Suprapubic skin (tissue), 4 donors: ENCODE measurements at places on chromosomes 7 and 10.

- H3K27ac ChIP-seq, result no peak overlapping the region
- H3K27me3 ChIP-seq, result no peaks in the 10 kb centered on the region
- H3K4me1 ChIP-seq, result no peaks in the 10 kb centered on the region
- no peak overlapping the region for H3K4me3 ChIP-seq
Measured at GRCh38 chr7:114630201-114630990, 215.8 kb downstream of the FOXP2 start.

DNA sequence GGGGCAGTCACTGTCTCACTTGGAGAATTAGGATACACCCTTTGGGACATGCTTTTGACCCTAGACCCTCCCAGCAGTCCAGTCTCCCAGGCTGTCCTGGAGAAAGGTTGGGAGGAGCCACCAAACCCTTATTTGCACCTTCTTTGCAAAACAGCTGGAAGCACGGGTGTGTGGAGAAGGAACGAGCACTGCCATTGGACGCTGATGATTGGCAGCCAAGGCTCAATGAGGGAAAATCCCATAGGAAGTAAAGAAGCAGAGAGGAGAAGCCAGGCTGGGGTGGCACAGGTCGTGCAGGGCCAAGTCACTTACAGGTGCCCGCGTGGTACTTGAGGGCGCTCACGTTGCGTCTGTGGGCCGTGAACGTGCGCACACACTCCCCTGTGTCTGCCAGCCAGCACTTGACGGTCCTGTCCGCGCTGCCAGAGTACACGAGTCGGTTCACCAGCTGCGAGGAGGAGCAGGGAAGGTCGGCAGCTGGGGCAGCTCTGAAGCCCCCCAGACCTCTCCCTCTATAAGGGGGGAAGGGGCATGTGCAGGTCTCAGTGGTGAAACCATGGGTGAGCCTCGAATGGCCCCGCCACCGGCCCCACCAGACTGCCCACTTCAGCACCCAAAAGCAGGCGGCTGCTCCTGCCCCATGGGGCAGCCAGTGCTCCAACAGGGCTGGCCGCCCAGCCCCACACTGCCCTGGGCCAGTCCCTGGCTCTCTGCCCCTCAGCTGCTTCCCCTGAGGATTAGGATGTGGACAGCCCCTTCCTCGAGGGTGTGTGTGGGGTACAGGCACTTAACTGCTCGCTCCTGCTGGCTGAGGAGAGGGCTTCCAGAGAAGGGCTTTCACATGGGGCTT lies 24.8 kb downstream of the WDR86 start:
- peak; percentile 54 for DNase-seq
- peaks cover 16% of the 10 kb centered on the region for H3K27me3 ChIP-seq
- no peak overlapping the region for H3K27ac ChIP-seq
- no peak overlapping the region for H3K4me3 ChIP-seq
- H3K4me1 ChIP-seq, result peaks cover 12% of the 10 kb centered on the region

DNA sequence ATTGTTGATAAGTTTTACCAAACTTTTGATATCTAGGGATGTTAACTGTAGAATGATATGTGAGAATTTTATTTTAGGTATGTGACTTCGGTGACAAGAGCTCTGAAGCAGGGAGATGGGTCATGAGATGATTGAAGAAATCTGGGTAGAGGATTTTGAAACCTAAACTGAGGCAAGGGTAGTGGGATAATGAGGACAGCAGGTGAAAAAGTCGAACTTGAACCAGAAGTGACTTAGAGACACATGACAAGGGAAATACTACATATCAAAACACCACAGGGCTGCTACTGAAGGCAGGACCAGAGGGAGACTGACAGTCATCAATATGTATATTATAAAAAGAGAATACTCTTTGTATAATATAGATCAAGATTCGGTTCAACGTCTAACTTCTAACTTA lies 113.2 kb downstream of the WDFY4 start:
- no peak overlapping the region for H3K4me3 ChIP-seq
- H3K36me3 ChIP-seq, result no peaks in the 10 kb centered on the region
- H3K27me3 ChIP-seq, result no peaks in the 10 kb centered on the region
- H3K4me1 ChIP-seq, result peaks cover 2% of the 10 kb centered on the region
- no peak for DNase-seq

- no peak overlapping the region for H3K4me3 ChIP-seq
- peaks cover 6% of the 10 kb centered on the region for H3K4me1 ChIP-seq
- DNase-seq, result peak; percentile 81
- H3K27ac ChIP-seq, result peak overlapping the region; percentile 29
- no peaks in the 10 kb centered on the region for H3K27me3 ChIP-seq
Measured at GRCh38 chr10:76411729-76412435, 980.5 kb downstream of the LRMDA start.

- H3K36me3 ChIP-seq, result no peaks in the 10 kb centered on the region
- H3K4me1 ChIP-seq, result no peaks in the 10 kb centered on the region
- no peak overlapping the region for H3K27ac ChIP-seq
- no peak for DNase-seq
- no peak overlapping the region for H3K4me3 ChIP-seq
- peaks cover 4% of the 10 kb centered on the region for H3K27me3 ChIP-seq
Measured at GRCh38 chr10:45410807-45411606, 37.0 kb downstream of the ALOX5 start.

DNA sequence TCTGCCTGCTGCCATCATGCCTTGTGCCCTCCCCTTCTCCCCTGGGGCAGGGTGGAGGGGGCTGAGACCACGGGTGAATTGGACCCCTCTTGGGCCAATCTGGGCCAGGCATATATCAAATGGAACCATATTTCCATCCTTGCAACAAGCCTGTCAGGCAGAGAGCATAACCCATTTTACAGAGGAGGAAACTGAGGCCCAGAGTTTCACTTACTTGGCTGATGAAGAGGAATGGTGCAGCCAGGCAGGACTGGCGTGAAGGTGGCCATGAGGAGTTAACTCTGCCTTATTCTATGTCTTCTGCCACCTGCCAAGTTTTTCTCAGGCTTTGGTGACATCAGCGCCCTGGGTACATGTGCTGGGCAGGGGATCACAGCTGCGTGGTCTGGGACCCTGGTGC lies 155.5 kb upstream of the PCBD1 start:
- H3K27ac ChIP-seq, result no peak overlapping the region
- H3K36me3 ChIP-seq, result no peaks in the 10 kb centered on the region
- no peaks in the 10 kb centered on the region for H3K27me3 ChIP-seq
- H3K4me3 ChIP-seq, result no peak overlapping the region
- DNase-seq, result no peak

GRCh38 chr10:4546500-4546899 lies 279.5 kb upstream of the AKR1E2 start:
- no peak overlapping the region for H3K4me3 ChIP-seq
- H3K27ac ChIP-seq, result no peak overlapping the region
- no peaks in the 10 kb centered on the region for H3K36me3 ChIP-seq
- H3K4me1 ChIP-seq, result no peaks in the 10 kb centered on the region
- no peak for DNase-seq

GRCh38 chr10:13617116-13617515 lies 30.4 kb downstream of the PRPF18 start:
- H3K27ac ChIP-seq, result no peak overlapping the region
- H3K4me1 ChIP-seq, result peaks cover 5% of the 10 kb centered on the region
- no peak overlapping the region for H3K4me3 ChIP-seq
- no peaks in the 10 kb centered on the region for H3K27me3 ChIP-seq

GRCh38 chr7:101232141-101232850 lies 5.3 kb downstream of the CLDN15 start:
- peak overlapping the region; percentile 48 for H3K27ac ChIP-seq
- H3K36me3 ChIP-seq, result peaks cover 33% of the 10 kb centered on the region
- H3K4me1 ChIP-seq, result peaks cover 17% of the 10 kb centered on the region
- no peak for DNase-seq
- no peaks in the 10 kb centered on the region for H3K27me3 ChIP-seq
- H3K4me3 ChIP-seq, result peak overlapping the region; percentile 50

DNA sequence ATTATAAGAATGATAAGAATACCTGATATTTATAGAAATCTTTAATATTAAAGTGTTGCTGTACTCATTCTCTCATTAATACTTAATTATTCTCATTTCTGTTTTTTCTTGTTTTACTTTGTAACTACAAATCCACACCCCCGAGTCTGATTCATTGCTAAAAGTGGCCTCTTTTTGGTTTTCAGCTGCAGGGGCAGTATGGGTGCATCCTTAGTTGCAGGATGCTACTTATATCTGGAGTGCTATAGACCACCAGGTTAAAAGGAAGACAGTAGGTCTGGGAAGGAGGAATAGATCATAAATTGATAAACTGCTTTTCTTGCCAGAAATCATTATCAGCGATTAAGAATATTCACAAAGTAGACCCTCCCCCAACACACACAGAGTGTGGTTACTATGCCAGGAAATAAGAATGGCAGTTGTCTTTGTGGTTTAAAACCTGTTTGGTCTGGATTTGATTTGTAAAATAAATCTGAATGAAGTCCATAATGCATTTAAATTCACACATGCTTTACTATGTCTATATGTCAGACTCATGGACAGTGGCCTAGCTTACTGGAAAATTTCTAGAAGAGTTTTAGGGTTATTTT lies 96.5 kb downstream of the NRF1 start:
- H3K27me3 ChIP-seq, result no peaks in the 10 kb centered on the region
- peaks cover 49% of the 10 kb centered on the region for H3K36me3 ChIP-seq
- H3K4me1 ChIP-seq, result no peaks in the 10 kb centered on the region
- H3K4me3 ChIP-seq, result no peak overlapping the region
- H3K27ac ChIP-seq, result no peak overlapping the region

DNA sequence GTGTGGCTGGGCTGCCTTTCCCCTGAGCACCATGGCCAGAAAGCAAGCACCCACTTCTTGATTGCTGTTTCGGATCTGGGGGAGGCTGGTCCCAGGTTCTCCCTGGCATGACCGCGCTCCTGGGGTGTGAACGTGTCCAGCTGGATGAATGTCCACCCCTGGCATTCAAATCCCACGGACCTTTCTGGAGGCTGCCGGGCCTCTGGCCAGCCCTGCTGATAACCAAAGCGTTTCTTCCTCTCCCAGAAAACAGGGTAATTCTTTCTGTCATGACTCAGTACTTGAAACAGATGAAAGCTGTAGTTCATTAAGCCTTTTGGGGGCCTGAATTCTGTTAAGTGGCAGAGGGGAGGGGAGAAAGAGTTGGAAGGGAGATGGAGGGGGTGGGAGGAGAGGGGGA lies 73.1 kb upstream of the SAMD8 start:
- no peak overlapping the region for H3K27ac ChIP-seq
- no peak for DNase-seq
- no peaks in the 10 kb centered on the region for H3K4me1 ChIP-seq

- DNase-seq, result no peak
- no peak overlapping the region for H3K27ac ChIP-seq
- H3K4me1 ChIP-seq, result peaks cover 7% of the 10 kb centered on the region
- no peaks in the 10 kb centered on the region for H3K36me3 ChIP-seq
- no peak overlapping the region for H3K4me3 ChIP-seq
Measured at GRCh38 chr7:47248797-47249196, 333.1 kb downstream of the TNS3 start.
